ENCODE measurements at places on chromosomes 1 and 21.
A peak's percentile ranks its signal among the peaks of the same experiment; 100 is the strongest.

DNA sequence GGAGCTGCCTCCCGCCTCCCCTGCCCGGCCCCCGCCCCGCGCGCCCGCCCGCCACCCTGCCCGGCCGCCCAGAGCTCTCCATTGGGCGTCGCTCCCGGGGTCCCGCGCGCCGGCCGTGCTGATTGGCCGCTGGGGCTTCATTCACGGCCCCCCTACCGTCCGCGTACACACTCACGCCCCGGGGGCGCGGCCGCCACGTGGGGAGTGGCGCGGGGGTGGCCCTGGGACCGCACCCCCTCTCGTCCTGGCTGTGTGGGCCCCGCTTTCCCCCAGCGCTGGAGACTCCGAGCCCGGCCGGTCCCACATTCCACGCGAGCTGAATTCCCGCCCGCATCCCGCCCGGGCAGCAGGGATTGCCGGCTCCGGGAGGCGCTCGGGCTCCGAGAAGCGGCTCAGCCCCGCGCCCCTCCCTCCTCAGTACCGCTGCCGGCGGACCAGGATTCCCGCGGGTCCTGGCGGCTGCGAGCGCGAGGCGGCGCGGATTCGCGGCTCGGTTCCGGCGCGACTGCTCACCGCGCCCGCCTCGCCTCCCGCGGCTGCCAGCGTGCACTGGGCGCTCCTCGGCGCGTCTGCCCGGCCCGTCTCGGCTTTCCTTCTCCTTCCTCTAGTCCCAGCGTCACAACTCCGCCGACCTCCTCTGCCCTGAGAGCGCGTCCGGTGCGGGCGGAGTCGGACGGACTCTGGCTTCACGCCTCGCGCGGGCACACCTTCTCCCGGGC, 450 bp upstream of the POU3F1 start:
- peak; percentile 94 for DNase-seq

DNA sequence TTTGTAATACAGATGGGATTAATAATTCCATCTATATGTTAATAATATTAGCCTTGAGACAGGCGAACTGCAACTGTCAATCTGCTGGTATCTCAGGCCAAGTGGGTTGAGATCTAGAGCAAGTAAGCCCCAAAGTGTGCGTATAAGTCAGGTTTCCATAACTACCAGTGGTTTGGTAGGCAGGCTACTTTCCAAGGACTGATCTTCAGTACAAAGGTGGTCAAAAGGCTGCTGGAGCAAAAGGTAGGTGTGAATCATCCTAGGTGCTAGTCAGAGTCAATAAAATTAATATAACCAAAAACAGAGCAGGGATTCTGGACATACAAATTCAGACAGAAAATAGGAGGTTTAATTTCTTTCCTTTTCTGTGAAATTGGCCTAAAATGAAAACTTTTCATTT, 328.0 kb downstream of the TGFB2 start:
- DNase-seq = no peak

GRCh38 chr1:36797761-36798160, 236.6 kb downstream of the GRIK3 start:
- no peak for DNase-seq

DNA sequence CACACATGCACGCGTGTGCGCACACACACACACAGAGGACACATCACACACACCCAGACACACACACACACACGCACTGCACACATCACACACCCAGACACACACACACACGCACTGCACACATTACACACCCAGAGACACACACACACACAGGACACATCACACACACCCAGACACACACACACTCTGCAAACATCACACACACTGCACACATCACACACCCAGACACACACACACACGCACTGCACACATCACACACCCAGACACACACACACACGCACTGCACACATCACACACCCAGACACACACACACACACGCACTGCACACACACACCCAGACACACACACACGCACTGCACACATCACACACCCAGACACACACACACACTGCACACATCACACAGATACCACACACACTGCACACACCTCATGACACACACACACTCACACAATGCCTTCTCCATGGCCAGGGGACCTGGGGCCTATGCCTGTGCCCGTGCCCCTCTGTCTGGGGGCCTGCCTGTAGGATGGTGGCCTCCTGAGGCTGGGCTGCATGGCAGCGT, 24.4 kb downstream of the CRYAA start:
- DNase-seq = no peak

GRCh38 chr1:200628223-200628881, 7.8 kb upstream of the KIF14 start:
- DNase-seq = no peak

- no peak for DNase-seq
Measured at GRCh38 chr1:60126723-60127122, 53.2 kb upstream of the C1orf87 start.

All from iPS-NIHi11 (cell line).